Thymus (tissue), 14 donors: ENCODE measurements at places on chromosomes 3 and 15.

GRCh38 chr3:129054605-129055104 is 5.9 kb upstream of the GP9 start:
- DNase-seq = no peak

DNA sequence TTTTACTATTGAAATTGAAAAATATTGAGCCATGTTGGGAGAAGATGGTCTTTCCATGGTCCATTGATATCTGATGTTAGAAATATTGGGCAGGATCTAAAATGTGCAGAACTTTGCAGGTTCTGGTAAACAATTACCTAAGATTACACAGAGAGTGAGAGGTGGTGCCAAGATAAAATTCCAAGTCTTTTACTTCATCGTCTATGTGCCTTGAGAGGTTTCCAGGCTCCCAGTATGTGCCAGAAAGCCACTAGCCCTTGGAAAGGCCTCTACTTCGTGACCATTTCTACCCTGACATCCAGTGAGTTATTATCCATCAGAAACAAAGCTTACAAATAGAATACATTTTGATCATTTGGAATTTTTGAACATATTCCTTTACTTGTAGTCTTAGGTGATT is 27.6 kb downstream of the CD200 start:
- DNase-seq = no peak

DNA sequence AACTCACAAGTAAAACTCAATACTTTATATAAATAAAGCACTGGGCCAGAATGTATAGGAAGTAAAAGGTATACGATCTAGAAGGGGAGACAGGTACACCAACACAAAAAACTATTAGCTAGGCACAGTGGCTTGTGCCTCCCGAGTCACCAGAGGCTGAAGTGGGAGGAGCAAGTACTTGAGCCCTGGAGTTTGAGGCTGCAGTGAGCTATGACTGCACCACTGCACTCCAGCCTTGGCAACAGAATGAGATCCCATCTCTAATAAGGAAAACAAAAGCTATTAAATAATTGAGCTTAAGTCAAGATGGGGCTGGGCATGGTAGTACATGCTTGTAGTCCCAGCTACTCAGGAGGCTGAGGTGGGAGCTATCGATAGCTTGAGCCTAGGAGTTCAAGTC is 17.0 kb downstream of the PIK3CB start:
- no peak for DNase-seq

DNA sequence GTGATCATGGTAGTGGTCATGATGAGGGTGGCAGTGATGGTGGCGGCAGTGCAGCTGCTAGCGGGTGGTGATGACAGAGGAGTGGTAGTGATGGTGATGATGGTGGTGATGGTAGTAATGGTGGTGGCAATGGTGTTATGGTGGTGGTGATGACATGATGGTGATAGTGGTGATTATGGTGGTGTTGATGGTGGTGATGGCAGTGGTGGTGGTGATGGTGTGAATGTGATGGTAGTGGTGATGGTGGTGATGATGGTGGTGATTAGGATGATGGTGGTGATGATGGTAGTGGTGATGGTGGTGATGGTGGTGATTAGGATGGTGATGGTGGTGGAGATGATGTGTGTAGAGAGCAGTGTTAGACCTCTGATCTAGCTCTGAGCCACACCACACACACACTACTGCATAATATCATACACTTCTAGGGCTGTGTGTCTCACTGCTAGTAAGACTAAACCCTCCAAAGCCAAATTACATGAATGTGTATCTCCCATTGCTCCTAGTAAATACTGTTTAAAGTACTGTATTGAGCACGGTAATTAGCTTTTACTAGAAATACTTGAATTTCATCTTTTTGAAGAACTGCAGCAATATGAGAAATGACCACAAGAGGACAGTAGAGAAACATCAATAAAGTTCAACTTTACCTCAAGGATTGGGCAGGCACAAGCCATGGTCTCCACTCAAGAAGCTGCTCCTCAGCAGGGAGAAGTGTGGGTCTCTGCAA is 28.8 kb downstream of the TMED3 start:
- no peak for DNase-seq

DNA sequence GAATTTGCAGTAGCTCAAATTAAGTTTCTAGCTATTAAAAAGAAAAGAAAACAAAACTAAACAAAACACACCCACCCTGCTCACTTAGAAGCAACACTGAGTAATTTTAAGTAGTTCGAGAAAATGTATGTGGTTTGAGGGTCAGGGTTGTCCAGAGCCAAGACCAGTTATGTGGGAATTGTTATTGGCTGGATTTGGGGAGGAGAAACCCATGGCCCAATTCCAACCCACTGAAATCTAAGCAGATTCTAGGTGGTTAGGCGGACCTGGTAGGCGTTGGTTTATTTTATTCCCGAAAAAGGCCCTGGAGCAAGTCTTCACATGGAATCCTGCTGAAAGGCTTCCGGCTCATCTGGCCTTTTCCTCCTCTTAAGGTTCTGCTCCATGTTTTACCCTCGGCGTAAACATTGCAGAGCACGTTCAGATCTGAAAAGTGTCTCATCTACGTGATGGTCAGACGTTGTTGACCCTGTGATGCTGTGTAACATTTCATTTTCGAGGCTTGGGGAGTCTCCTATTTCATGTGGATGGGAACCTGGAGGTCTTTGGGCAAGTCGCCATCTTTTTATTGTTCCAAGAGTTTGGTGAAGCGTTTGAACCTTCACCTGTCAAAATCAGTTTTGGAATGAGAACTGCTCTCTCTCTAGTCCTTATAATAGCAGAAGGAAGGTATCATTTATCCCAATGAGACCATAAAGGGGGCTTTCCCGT is 64.0 kb downstream of the FLNB start:
- no peak for DNase-seq

DNA sequence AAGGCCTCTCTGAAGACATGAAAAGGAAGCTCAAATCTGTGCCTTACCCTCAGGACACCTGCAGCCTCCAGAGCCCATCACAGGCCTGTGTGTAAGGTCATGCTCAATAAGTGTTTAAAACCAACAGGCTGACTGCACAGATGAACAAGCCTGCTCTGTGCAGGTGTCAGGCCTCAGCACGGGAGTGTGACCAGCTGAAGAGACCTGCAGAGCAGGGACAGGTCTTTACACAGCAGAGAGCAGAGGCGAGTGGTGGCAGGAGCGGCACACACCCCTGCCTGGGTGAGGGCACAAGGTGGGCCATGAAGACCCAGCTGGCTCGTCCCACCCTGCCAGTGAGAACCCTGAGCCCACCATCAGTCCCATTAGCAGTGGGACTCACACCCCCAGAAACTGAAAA is 56.9 kb downstream of the ROPN1B start:
- DNase-seq = no peak

DNA sequence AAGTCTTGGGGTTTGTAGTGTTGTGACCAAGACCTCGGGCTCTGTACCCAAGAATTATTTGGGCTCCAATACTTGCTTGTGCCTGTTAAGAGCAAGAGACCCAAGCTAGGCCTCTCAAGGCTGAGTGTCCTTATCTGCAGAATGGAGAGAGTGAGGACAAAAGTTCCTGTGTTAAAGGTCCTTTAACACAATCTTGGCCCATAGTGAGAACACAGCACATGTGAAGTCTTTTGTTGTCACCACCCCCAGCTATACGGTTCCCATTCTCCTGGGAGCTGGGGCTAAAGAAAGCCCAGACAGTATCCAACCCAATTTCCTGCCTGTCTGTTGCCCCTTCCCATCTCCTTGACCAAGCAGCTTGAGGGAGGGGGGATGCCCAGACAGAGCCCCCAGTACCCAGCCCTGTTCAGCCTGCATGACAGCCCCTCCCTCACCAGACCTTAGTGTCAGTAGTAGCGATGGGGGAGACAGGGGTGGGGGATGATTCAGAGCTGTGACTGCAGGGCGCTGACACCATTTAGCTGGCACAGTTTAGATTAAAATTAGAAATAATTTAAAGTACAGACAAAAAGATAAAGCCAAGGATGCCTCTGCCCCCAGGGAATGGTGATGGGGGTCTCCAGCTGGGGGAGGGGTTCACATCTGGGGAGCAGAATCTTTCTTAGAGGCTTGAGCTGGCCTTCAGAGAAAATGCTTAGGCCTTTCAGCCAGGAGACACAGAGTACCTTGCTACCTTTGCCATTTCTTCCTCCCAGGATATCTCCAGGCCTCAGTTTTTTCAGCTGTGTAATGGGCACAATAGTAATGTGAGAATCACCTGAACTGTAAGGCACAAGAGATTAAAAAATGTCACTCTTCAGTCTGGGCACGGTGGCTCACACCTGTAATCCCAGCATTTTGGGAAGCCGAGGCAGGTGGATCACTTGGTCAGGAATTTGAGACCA is 2.7 kb downstream of the PRKCD start:
- no peak for DNase-seq

DNA sequence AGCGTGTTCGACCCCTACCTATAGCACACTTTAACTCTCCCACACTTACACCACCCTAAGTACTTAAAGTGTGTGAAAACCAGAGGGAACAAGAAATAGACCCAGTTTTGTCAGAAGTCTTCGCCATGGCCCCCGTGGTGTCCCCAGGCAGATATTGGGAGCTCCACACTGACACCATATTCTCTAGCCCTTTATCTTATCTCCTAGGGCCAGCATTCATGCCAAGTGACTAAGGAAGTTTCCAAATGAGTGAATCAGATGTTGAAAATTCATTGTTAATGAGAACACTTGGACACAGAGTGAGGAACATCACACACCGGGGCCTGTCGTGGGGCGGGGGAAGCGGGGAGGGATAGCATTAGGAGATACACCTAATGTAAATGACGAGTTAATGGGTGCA is 31.8 kb downstream of the P3H2 start:
- no peak for DNase-seq
